Aorta (tissue), 5 donors: ENCODE measurements at places on chromosomes 2 and 18. TPM values are rescaled to one million over a fixed set of nuclear protein-coding genes. Genes with fewer than 3 reads are reported as not detected.
A peak's percentile ranks its signal among the peaks of the same experiment; 100 is the strongest.

- no peak overlapping the region for H3K27ac ChIP-seq
- no peaks in the 10 kb centered on the region for H3K27me3 ChIP-seq
- no peaks in the 10 kb centered on the region for H3K36me3 ChIP-seq
- H3K4me3 ChIP-seq: no peak overlapping the region
- no peaks in the 10 kb centered on the region for H3K4me1 ChIP-seq
Observed at GRCh38 chr2:149050188-149050587, 11.7 kb downstream of the LYPD6B start.

DNA sequence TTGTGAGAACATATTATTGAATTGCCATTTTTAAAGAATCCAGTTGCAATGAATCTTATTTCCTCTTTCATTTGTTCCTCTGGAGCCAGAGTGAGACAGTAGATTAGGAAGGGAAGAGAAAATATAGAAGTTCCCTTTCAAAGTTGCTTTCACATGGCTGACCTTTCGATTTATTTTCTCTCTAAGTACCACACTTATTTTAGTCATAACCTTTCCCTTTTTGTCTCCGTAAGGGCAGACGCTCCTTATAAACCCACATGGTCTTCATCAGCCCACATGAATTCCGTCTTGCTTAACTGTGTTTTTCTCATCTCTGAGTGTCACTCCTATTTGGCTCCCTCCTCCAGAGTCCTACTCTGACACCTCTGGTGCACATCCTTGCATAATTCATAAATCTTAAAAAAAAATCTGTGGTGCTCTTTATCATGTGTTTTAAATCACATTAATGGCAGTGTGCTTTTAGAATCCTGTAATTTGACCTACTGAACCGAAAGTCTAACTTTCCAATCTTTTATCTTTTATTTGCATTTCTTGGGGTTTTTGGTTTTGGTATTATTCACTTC lies 38.5 kb upstream of the ZNF396 start:
- no peak overlapping the region for H3K27ac ChIP-seq
- no peaks in the 10 kb centered on the region for H3K27me3 ChIP-seq
- no peaks in the 10 kb centered on the region for H3K4me1 ChIP-seq
- no peaks in the 10 kb centered on the region for H3K36me3 ChIP-seq
- DNase-seq: no peak

Gene G6PC2
- 0.23 TPM for total RNA-seq

DNA sequence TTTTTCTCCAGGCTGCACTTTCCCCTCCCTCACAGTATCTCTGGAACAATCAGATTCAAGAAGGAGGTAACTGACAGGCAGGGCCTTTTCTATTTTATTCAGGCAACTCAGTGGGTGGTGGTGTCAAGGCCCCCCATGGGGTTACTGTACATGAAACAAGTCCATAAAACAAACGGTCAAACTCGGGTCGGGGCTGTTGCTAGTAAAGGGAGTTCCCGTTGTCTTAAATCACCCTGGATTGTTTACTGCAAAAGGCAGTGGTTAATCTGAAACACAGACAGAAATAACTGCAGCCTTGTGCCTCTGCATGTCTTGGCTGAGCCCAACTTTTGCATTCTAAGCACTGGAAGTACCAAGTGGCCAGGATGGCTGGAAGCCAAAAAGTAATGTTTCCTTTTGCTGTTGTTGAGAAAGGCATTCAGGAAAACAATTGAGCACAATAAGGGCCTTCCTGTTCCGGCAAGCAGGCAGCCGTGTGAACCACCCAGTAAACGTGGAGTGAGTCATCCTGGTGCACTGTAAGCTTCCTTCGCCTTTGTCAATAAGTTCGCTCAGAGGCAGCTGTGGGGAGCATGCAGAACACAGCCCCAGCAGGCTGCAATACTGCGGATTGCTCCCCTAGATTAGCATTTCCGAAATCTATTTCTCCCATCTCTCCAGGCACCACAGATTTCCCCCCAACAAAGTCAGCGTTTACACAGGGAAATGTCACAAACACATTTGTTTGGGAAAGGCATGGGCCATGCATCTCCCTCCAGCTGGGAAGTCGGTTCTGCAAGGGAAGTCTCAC lies 149.6 kb downstream of the IRS1 start:
- H3K4me1 ChIP-seq: peaks cover 5% of the 10 kb centered on the region
- H3K27ac ChIP-seq: no peak overlapping the region
- H3K36me3 ChIP-seq: no peaks in the 10 kb centered on the region

DNA sequence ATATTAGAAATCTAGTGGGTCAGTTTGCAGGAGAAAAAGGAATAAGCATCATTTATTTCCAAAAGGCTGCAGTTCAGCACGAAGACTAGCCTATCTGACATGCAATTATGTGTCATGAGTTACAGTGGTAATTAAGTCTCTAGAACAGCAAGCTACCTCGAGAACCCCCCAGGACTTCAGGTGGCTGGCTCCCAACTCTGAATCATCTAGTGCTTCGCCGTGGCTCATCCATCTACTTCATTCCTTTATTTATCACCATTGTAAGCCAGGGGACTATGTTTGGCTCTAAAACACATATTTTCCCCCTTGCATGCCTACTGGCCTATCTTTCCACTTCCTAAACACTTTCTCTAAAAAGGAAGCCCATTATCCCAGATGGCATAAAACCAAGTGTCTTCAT lies 121.6 kb downstream of the TXNL1 start:
- H3K36me3 ChIP-seq: no peaks in the 10 kb centered on the region
- no peak overlapping the region for H3K4me3 ChIP-seq
- H3K27ac ChIP-seq: no peak overlapping the region

GRCh38 chr18:79552696-79553095 lies 126.9 kb upstream of the CTDP1 start:
- H3K27me3 ChIP-seq: no peaks in the 10 kb centered on the region
- no peaks in the 10 kb centered on the region for H3K36me3 ChIP-seq
- no peak overlapping the region for H3K4me3 ChIP-seq
- H3K27ac ChIP-seq: no peak overlapping the region
- no peaks in the 10 kb centered on the region for H3K4me1 ChIP-seq
- peak; percentile 38 for DNase-seq

GRCh38 chr2:201070948-201071478 lies 458 bp downstream of the HYCC2 start:
- H3K27ac ChIP-seq: peak overlapping the region; percentile 28
- H3K4me3 ChIP-seq: peak overlapping the region; percentile 79
- H3K4me1 ChIP-seq: no peaks in the 10 kb centered on the region
- H3K27me3 ChIP-seq: no peaks in the 10 kb centered on the region
- no peaks in the 10 kb centered on the region for H3K36me3 ChIP-seq
- no peak for DNase-seq

Gene PCARE
- total RNA-seq: not detected

- H3K27me3 ChIP-seq: no peaks in the 10 kb centered on the region
- H3K4me3 ChIP-seq: no peak overlapping the region
- H3K4me1 ChIP-seq: peaks cover 2% of the 10 kb centered on the region
- no peaks in the 10 kb centered on the region for H3K36me3 ChIP-seq
Observed at GRCh38 chr2:152427902-152428301, 92.9 kb downstream of the FMNL2 start.

Gene HMSD
- 0.60 TPM for total RNA-seq

GRCh38 chr2:133734716-133735495 lies 166.6 kb upstream of the NCKAP5 start:
- DNase-seq: no peak
- H3K4me1 ChIP-seq: no peaks in the 10 kb centered on the region
- no peak overlapping the region for H3K27ac ChIP-seq
- H3K27me3 ChIP-seq: no peaks in the 10 kb centered on the region
- H3K4me3 ChIP-seq: no peak overlapping the region

Gene VAMP5
- total RNA-seq: 60.3 TPM

DNA sequence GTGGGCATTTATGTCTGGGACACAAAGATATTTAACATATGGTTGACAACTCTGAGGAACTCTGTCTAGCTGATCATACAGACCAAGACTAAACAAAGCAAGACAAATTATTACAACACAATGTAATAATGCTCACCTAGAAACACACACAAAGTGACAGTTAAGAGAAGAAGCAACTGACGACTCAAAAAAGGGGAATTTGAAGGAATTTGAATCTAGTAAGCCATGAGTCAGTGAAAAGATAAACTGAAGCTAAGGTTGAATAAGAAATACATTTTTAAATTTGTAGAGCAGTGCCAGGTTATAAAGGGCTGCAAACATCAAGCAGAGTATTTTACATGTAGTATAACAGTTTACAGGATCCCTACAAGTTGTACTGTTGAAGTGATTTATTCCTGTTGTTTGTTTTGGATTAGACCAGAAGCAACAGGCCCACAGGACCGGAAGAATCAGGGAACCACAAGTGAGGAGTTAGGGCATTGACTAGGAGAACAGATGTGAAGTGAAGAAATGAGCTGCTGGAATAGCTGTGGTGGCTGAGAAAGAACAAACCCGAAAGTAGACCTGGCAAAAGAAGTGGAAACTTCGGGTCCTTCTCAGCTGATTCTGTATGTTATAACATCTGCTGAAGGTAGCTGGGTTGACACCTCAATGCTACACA lies 35.6 kb downstream of the IFIH1 start:
- no peaks in the 10 kb centered on the region for H3K36me3 ChIP-seq
- H3K4me3 ChIP-seq: no peak overlapping the region
- no peak overlapping the region for H3K27ac ChIP-seq
- no peaks in the 10 kb centered on the region for H3K4me1 ChIP-seq

DNA sequence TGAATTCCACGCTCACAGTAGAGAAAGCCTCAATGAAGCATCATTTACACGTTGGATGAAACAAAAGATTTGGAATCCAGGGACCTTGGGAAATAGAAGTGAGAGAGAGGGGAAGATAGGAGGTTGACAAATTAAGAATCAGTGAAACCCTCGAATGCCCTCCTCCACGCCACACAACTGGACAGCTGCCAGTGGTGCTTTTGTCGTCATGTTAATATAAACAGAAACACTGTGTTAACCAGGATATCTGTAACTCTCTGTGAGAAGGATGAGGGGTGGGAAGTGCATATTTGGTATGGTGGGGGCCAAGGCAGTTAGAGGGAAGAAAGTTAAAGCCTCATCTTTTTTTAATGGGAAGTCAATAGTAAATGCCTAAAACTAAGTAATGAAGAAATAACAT lies 108.7 kb downstream of the GFPT1 start:
- H3K27ac ChIP-seq: no peak overlapping the region
- no peaks in the 10 kb centered on the region for H3K27me3 ChIP-seq
- no peak for DNase-seq
- H3K4me1 ChIP-seq: no peaks in the 10 kb centered on the region

- no peak for DNase-seq
- H3K4me3 ChIP-seq: peak overlapping the region; percentile 84
- peaks cover 4% of the 10 kb centered on the region for H3K4me1 ChIP-seq
- no peak overlapping the region for H3K27ac ChIP-seq
- no peaks in the 10 kb centered on the region for H3K27me3 ChIP-seq
Observed at GRCh38 chr2:149587950-149588487, 444 bp upstream of the MMADHC start.

Gene ANTXR1
- total RNA-seq: 358 TPM

DNA sequence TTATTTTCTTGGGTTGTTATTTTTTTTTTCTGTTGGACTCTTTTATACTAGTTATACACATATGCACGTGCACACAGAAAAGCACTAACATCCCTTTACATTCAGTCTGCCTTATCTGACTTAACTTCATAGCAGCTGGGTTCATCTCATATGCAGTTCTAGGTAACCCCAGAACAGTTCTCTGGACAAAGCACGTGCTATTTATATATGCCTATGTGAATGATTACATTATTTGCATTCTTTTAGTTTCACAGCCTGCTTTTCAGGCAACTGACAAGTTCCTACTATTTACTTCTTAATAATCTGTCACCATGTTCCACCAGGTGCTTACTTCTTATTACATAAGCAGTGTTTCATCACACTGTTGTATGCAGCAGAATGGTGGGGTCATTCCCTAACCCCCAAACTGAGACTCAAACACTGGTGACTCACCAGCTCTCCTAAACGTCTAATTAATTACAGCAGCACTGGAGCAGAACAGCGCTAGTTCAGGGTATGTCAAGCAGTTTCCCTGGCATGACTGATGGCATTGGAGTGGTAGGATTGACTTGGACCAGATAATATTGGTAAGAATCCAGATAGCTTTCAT lies 372.8 kb downstream of the CLIP4 start:
- H3K27ac ChIP-seq: no peak overlapping the region
- DNase-seq: no peak
- H3K36me3 ChIP-seq: no peaks in the 10 kb centered on the region

DNA sequence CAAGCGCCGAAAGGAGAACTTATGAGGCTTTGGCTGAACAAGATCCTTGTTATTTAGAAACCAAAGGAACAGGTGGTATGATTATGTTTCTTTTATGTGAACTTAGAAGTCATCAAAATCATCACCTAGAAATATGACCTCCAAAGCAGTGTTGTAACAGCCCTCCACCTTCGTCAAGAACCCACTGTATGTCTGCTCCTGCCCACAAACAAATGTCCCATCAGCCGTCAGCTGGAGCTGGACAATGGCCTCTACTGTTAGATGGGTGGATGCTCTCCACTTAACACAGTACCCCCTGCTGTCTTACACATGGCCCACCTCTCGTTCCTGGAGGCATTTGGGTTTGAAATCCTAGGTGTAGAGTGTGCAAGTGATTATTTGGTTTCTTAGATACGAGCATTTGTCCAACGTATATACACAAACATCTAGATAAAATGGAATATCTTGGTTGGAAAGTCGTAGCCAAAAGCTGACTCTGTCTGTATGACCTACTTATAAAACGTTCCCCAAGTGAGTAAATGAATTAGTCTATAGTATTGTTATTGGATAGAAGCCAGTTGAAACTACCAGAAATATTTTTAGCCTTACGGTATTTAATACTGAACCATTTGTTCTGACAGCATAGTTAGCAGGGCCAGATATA lies 113.0 kb downstream of the CRIM1 start:
- no peak overlapping the region for H3K4me3 ChIP-seq
- H3K27ac ChIP-seq: peak overlapping the region; percentile 95
- no peaks in the 10 kb centered on the region for H3K36me3 ChIP-seq
- no peaks in the 10 kb centered on the region for H3K27me3 ChIP-seq
- DNase-seq: no peak
- H3K4me1 ChIP-seq: peaks cover 6% of the 10 kb centered on the region

GRCh38 chr2:230685178-230685577 lies 27.5 kb upstream of the CAB39 start:
- no peaks in the 10 kb centered on the region for H3K4me1 ChIP-seq
- no peak overlapping the region for H3K4me3 ChIP-seq
- no peak overlapping the region for H3K27ac ChIP-seq
- DNase-seq: no peak
- H3K36me3 ChIP-seq: no peaks in the 10 kb centered on the region
- no peaks in the 10 kb centered on the region for H3K27me3 ChIP-seq

GRCh38 chr2:219010162-219010756 lies 17.0 kb upstream of the CRYBA2 start:
- DNase-seq: no peak
- H3K4me1 ChIP-seq: no peaks in the 10 kb centered on the region
- H3K27ac ChIP-seq: no peak overlapping the region
- no peak overlapping the region for H3K4me3 ChIP-seq

Gene POMC
- 1.2 TPM for total RNA-seq

- DNase-seq: no peak
- no peak overlapping the region for H3K27ac ChIP-seq
- no peak overlapping the region for H3K4me3 ChIP-seq
- H3K27me3 ChIP-seq: no peaks in the 10 kb centered on the region
- H3K4me1 ChIP-seq: no peaks in the 10 kb centered on the region
Observed at GRCh38 chr2:85988175-85988913, 99.6 kb upstream of the ST3GAL5 start.

GRCh38 chr2:47050762-47051161 lies 104.3 kb downstream of the STPG4 start:
- H3K27ac ChIP-seq: no peak overlapping the region
- no peaks in the 10 kb centered on the region for H3K27me3 ChIP-seq
- H3K4me3 ChIP-seq: no peak overlapping the region
- no peaks in the 10 kb centered on the region for H3K4me1 ChIP-seq
- no peak for DNase-seq
- peaks cover 3% of the 10 kb centered on the region for H3K36me3 ChIP-seq
